ENCODE measurements at places on chromosomes 1 and 21.

DNA sequence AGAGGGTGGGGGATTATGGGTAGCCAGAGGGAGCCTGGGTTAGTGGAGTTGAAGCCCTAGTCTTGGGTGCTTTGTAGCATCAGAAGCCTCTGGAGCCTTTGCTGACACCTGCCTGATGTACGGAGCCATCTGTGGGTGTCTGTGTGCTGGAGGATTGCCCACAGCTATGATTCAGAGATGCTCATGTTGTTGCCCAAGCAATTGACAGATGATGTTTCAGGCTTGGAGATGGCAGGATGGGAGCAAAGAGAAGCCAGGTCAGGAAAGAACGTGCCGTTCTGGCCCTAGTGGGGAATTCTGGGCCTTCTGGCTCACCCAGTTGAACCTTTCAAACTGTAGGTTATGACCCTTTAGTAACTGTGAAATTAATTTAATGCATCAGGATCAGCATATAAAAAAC lies 27.6 kb downstream of the COQ8A start:
- no peak for DNase-seq

- DNase-seq, result no peak
Observed at GRCh38 chr1:52571783-52572182, 18.9 kb upstream of the TUT4 start.

- DNase-seq, result no peak
Observed at GRCh38 chr1:66035616-66036245, 243.0 kb downstream of the PDE4B start.

DNA sequence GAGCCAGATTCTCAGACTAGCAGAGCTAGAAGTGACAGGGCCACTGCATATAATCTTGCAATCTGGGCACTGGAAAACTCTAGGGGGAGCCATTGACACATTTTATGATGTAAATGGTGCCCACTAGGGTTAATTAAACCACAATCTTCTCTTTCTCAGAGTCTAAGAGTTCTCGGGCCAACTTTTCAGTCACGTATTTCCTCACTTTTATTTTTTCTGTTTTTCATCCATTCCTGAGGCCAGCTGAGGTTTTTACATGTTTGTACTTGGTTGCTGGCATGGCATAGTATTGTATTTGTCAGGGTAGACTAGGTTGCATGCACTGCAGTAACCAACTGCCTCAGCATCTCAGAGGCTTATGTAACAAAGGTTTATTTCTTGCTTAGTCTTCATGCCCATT lies 138.2 kb downstream of the ZNF326 start:
- no peak for DNase-seq

GRCh38 chr1:200306944-200307754 lies 102.7 kb downstream of the ZNF281 start:
- no peak for DNase-seq

DNA sequence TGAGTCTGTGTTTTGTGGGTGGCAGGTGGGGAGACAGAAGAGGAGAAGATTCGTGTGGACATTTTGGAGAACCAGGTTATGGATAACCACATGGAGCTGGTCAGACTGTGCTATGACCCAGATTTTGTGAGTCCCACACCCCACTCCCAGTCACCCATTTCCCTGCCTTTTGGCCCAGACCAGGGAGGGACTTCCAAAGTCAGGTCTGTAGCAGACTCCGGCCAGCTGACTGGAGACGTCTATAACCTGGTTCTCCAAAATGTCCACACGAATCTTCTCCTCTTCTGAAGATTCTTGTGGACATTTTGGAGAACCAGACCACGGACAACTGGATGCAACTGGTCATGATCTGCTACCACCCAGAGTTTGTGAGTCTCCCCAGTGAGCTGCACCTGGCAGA lies 1.6 kb downstream of the GSTM5 start:
- DNase-seq, result no peak

DNA sequence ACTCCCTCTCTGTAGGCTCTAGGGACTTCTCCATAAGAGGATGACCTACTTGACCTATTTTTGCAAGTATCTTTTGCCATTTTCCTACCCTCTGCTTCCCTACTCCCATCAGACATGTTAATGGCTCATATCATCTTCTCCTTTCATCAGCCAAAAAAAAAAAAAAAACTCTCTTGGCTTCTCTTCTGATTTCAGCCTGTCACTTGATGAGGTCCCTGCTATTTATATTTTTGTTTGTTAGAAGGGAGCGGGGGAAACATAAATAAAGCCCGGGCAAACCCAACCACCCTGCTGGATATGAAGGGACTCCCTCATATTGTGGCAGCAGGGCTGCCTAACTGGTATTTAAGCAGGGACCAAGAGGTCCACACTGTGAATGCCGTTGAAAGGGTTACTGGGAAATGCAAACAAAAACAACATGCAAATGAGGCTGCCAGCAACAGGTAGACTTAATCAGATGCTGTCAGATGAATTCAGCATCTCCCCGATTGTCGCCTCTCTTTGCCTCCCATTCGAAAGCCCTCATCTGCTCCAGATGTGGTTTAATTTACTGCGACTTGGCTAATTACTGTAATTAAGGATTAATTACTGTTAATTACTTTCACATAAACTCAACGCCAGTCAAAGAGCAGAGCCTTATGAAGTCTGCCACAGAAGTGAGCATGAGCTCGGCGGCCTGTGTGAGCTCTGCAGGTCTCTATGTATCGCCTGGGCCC lies 172.3 kb downstream of the PBX1 start:
- no peak for DNase-seq

- no peak for DNase-seq
Observed at GRCh38 chr21:45259206-45259840, 28.4 kb downstream of the POFUT2 start.

DNA sequence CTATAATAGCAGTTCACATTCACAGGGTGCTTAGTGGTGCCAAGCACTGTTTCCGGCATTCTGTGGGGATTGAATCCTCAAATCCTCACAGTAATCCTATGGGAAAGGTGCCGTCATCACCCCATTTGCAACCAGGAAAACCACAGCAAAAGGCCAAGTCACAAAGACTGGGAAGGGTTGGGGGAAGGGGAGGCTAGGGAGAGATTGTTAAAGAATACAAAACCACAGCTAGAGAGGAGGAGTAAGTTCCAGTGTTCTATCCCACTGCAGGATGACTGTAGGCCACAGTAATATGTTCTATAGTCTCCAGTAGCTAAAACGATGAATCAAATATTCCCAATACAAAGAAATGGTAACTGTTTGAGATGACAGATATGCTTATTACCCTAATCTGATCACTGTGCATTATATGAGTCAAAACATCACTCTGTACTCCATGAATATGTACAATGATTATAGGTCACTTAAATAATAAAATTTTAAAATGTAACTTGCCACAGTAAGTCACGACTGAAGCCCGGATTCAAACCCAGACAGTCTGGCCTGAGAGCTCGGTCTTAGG lies 256.8 kb downstream of the TOMM20 start:
- DNase-seq, result no peak

DNA sequence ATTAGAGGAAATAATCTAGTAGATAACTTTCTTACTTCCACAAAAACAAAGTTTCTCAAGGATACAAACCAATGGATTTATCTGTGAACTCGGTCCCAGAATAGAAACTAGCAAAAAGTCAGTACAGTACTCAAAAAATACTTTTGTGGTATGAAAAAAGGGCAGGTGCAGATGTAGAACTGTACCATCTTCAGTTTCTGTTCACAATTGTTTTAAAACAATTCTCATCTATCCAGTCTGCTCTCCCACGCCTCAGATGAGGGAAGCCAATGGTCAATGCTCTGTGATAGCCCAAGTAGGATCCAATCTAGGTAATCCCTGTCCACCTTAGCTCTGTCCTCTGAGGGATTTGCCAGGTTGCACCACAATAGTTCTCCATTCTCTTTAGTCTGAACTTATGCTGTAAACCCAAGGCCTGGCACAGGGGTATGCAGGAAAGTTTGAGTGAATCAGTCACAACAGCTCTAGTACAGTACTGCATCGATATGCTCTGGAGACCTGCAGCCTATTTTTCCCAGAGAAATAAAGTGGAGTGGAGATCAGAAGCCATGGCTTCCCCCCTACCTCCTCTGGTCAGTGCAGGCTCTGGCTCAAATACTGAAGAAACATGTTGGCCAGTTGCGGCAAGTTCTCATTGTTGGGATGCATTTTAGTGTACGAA lies 1.4 kb downstream of the KTI12 start:
- DNase-seq, result no peak

GRCh38 chr1:219185486-219186117 lies 11.9 kb downstream of the LYPLAL1 start:
- no peak for DNase-seq

GRCh38 chr21:17550671-17551308 lies 37.9 kb downstream of the CXADR start:
- no peak for DNase-seq

- DNase-seq, result no peak
Observed at GRCh38 chr1:41639332-41639936, 155.0 kb upstream of the EDN2 start.

GRCh38 chr1:32454726-32455125 lies 10.1 kb upstream of the ZBTB8B start:
- no peak for DNase-seq

GRCh38 chr1:237269938-237270337 lies 228.0 kb downstream of the RYR2 start:
- no peak for DNase-seq

Measured in activated naive CD4-positive, alpha-beta T cell (primary cell).